ENCODE measurements at places on chromosomes 5 and 9.

GRCh38 chr5:1040571-1040970 lies 32.0 kb downstream of the NKD2 start:
- no peak for DNase-seq

- DNase-seq, result peak; percentile 39
Observed at GRCh38 chr5:159971931-159972461, 36.9 kb upstream of the TTC1 start.

DNA sequence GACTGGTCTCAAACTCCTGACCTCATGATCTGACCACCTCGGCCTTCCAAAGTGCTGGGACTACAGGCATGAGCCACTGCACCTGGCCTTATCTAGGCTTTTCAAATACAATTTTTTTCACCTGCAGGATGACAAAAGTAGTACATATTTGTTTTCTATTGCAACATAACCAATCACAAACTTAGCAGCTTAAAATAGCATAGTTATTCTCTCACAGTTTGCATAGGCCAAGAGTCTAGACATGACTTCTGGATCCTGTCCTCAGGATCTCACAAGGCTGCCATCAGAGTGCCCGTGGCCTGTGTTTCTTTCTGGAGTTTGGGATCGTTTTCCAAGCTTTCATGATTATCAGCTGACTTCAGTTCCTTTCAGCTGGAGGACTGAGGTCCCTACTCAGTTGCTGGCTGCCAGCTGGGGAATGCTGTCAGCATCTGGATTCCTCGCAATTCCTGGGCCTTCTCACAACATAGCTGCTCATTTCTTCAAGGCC lies 348.9 kb downstream of the ARHGEF28 start:
- no peak for DNase-seq

GRCh38 chr5:176391999-176392398 lies 3.4 kb downstream of the HIGD2A start:
- DNase-seq, result no peak

- no peak for DNase-seq
Observed at GRCh38 chr9:126692041-126692758, 78.5 kb downstream of the LMX1B start.

Measured in frontal cortex (tissue), 4 donors.